ENCODE measurements at places on chromosomes 5 and 9.

GRCh38 chr5:40307920-40308319 lies 371.8 kb upstream of the PTGER4 start:
- DNase-seq, result no peak

GRCh38 chr5:96818125-96818788 lies 10.5 kb upstream of the ERAP1 start:
- DNase-seq, result no peak

DNA sequence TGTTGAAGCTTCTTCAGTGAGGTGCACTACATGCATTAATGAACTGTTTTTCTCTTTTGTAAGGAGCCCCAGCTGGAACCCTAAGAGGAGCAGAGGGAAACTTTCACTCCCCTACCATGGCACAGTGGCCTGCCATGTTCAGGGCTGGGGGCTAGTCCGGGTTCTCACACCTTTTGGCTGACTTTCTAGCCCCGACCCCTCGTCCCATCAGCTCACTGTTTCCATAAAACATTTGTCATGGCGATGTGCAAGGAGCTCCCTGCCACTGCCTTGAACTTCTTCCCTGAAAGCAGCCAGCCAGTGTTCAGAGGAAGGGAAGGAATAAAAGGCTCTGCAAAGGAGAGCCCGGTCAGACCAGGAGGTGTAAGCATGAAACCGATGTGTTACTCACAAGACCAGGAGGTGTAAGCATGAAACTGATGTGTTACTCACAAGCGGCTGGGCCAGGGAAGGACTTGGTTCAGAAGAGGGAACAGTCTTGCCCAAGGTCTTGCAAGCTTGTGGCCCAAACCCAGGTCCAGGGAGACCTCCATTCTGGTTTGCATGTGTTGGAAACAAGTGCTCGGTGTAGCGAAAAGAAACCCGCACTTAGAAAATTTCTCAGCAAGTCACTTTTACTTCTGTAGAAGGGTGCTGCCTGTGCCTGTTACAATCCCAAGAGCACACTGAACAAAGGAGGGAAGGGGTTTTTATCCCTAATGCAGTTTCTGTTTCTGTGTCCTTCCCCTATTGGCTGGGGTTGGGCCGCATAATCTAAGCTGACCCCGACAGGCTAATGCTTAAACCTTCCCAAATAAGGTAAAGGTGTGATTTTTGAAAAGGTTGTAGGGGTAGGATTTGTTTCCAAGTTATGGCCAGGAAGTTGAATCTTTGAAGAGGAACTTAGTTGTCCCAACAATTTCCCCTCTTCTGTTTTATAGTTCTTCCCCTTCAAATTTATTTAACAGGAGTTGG lies 3.4 kb upstream of the ABO start:
- no peak for DNase-seq

- DNase-seq, result no peak
Observed at GRCh38 chr9:24436761-24437160, 108.9 kb downstream of the IZUMO3 start.

GRCh38 chr5:78326930-78327329 lies 32.4 kb upstream of the AP3B1 start:
- no peak for DNase-seq

DNA sequence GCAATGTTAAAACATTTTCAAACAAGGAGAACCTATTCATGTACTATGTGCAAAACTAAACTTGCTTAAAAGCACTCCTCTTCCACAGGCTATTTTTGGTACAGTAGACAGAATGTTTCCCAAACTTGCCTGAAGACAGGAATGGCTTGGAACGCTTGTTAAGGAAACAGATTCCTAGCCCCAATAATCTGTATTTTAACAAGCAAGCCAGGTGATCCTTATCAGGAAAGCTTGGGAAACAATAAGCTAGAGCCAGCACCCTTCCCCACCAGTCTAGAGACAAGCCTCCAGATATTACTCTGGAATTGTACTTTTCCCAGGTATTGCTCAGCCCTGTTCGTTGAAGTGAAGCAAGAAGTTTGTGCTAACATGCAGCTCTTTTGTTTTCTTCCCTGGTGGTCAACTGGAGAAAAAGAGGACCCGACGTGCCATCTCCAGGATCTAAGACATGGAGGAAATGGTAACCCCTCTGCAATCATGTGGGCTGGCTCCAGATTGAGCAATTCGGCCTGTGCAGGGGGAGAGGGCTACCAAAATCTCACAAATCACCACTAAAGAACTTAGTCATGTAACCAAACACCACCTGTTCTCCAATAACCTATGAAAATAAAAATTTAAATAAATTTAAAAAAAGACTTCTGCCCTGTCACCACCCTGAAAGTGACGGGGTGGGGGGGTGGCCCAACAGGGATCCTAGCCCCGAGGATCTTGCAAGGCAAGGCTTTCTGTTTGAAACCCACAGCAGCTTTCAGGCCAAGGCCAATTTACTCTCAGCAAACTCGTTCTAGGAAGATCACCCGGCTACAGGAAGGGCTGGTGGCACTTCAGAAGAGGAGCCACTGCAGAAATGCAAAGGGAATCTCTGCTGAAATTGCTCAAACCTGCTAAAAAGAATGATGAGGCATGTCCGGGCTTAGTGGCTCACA lies 48.6 kb downstream of the SHB start:
- DNase-seq, result no peak

- DNase-seq, result no peak
Observed at GRCh38 chr5:112548246-112548881, 129.3 kb upstream of the EPB41L4A start.

- DNase-seq, result no peak
Observed at GRCh38 chr9:33782395-33783152, 12.8 kb upstream of the PRSS3 start.

- no peak for DNase-seq
Observed at GRCh38 chr9:100277166-100277979, 75.4 kb downstream of the TEX10 start.

GRCh38 chr5:171592736-171593135 lies 173.3 kb downstream of the FGF18 start:
- no peak for DNase-seq

GRCh38 chr5:1199340-1199648 lies 2.1 kb upstream of the SLC6A19 start:
- DNase-seq, result no peak

- DNase-seq, result no peak
Observed at GRCh38 chr5:9832921-9833320, 202.8 kb upstream of the TAS2R1 start.

GRCh38 chr5:1021136-1021968 lies 12.8 kb downstream of the NKD2 start:
- DNase-seq, result no peak

- DNase-seq, result no peak
Observed at GRCh38 chr9:70954126-70954525, 167.3 kb downstream of the TRPM3 start.

- DNase-seq, result no peak
Observed at GRCh38 chr5:2009986-2010914, 127.5 kb upstream of the IRX4 start.
